Adipocyte (in vitro differentiated cells): ENCODE measurements at places on chromosomes 11 and 22.
A peak's percentile ranks its signal among the peaks of the same experiment; 100 is the strongest.

DNA sequence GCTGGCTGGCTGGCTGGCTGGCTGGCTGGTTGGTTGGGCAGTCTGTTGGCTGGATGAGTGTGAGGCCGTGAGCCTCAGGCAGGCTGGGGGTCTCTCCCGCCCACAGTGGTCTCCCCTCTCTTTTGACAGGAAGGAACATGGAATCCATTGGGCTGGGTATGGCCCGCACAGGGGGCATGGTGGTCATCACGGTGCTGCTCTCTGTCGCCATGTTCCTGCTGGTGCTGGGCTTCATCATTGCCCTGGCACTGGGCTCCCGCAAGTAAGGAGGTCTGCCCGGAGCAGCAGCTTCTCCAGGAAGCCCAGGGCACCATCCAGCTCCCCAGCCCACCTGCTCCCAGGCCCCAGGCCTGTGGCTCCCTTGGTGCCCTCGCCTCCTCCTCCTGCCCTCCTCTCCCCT, 1.9 kb downstream of the UPK2 start:
- no peak for DNase-seq

GRCh38 chr11:99565333-99565732, 544.6 kb downstream of the CNTN5 start:
- no peak for DNase-seq

DNA sequence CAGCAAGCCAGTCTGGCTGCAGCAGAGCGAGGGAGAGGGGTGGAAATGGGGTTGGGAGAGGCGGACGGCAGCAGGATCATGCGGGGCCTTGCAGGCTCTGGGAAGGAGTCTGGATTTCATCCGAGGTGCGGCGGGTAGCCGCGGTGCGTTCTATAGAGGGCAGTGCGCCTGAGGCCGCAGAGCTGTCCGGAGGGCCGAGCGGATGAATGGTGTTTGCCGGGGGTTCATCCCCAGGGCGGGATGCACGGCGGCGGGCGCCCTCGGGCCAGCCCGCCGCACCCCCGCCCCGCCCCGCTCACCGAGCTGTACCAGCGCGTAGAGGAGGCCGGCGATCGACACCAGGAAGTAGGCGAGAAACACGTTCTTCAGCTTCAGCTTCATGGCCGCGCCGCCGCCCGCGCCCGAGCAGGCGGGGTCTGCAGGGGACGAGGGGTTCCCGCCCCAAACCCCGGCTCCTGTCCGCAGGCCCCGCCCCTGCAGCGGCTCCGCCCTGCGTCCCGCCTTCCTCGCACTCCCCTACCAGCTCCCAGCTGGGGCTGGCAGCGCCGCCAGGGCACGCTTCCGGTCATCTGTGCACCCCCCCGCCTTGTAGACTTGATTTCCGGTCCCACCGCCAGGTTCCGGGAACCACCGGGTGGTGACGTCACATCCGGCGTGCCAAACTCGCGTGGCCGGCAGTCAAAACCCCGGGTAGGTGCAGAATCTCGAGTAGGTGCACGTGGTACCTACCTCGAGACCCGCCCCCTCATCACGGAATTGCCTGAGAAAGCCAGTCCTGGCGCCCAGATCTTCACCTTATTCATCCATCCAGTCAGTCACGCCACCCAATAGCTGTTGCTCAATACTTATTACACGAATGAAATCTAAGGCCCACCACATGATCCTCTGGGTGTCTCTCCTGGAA, at the start of gene B3GAT3:
TSS of gene B3GAT3 (minus strand) at position 420 of the 904 bp plus-strand sequence. CDS start at position 381, 39 bp downstream.
- DNase-seq = peak; percentile 99

- DNase-seq = peak; percentile 19
Measured at GRCh38 chr11:6602096-6602940, 1.1 kb downstream of the RRP8 start.

GRCh38 chr11:132396318-132396717, 1025.9 kb downstream of the NTM start:
- no peak for DNase-seq

DNA sequence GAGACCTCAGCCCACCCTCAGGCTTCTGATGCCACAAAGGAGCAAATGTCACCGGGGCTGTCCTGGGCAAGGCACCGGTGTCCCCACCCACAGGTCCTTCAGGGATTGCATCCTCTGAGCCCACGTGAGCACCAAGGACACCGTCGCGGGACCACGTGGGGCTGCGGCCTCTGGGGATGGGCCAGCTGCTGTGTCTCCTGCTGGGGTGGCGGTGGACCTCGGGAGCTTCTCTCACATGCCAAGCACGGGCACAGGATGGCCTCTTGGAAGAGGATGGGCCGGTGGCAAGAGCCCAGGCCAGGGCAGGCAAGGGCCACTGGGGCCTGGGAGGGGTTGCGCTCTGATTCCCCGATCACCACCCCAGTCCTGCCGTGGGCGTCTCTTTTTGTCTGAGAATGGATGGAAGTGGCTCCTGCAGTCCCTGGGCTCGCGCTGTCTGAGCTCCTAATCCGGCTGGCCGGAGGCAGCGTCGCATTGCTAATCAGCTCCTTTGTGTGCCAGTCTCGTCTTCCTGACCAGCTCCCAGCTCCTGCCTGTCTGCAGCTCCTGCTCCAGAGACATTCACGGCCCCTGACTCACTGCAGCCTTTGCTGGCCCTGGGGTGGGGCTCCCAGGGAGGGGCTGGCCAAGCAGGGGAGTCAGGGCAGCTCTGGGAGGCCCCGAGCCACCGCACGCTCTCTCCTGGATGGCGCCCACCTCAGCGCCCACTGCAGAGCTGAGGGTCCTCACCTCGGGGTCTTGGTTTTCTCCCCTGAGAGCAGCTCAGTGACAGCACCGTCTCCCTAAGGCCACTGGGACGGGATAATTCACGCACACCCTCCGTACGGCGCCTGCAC, 146.7 kb downstream of the CTTN start:
- DNase-seq = no peak

GRCh38 chr11:56845121-56845732, 96.7 kb upstream of the OR9G4 start:
- no peak for DNase-seq
